ENCODE measurements at places on chromosomes 1 and 21. TPM values are rescaled to one million over a fixed set of nuclear protein-coding genes. Genes with fewer than 3 reads are reported as not detected.

COL16A1 gene
- total RNA-seq = 116 TPM

OR2L2 gene
- under 0.01 TPM for total RNA-seq

SYT2 gene
- not detected for total RNA-seq

CDKN2C gene
- total RNA-seq = 16.7 TPM

ANGPTL3 gene
- not detected for total RNA-seq

ALX3 gene
- not detected for total RNA-seq

FCGR3A gene
- total RNA-seq = not detected

NBPF10 gene
- total RNA-seq = 2.0 TPM
